ENCODE measurements at places on chromosomes 12 and 14.

- peak; percentile 73 for DNase-seq
- peaks cover 12% of the 10 kb centered on the region for H3K4me1 ChIP-seq
- H3K27ac ChIP-seq: peak overlapping the region; percentile 85
- no peaks in the 10 kb centered on the region for H3K27me3 ChIP-seq
These were observed 126.2 kb downstream of the CRADD start for GRCh38 chr12:93803424-93803807.

DNA sequence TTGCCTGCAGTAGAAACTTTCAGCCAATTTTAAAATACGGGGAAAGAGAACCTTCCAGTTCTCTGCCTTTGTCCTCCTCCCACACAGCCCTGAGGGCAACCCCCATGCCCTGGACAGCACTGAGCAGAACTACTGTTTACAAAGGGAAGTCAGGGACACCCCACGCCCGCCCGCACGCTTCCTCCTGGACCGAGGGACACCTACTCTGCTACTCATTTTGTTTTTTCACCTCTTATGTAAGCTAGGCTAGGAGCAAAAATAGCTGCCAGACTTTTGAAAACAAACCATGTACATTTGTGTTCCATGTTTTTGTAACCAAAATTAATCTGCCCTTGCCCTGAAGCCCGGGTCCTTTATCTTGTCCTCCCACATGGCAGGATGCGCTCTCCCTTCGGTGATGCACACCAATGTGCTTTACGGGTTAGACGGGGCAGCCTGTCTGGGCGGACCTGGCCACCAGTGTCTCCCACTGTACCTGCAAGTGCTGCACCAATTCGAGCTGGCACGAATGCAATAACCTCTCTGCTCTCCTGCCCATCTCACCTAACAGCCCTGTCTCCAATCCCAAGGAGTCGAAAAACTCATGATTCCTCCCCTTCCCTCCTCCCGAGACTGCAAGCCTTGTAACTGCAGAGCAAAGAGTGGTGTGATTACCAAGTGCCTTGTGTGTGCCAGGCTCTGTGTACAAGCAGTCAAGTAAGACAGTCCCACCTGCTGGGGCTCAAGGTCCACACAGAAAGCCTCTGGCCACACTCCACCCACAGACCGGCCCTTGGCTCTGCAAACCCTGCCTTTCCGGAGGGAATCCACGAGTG lies 85.2 kb downstream of the CCDC88C start:
- DNase-seq: no peak
- H3K4me1 ChIP-seq: no peaks in the 10 kb centered on the region
- no peak overlapping the region for H3K27ac ChIP-seq

DNA sequence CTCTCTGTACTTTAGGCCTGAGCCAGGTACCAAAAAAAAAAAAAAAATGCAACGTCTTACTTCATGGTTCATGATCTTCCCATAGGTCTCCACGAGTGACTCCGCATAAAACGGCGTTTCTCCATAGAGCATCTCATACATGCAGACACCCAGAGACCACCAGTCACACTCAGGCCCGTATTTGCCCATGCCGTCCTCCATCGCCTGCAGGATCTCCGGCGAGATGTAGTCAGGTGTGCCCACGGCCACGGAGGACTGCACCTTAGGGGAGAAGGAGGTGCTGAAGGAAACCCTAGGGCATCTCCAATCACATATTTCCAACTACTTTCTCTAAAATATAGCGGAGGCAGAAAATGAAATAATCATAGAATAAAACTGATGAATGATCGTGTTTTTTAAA lies 61.0 kb downstream of the AMN start:
- H3K4me1 ChIP-seq: peaks cover 10% of the 10 kb centered on the region
- H3K27ac ChIP-seq: no peak overlapping the region
- peaks cover 56% of the 10 kb centered on the region for H3K36me3 ChIP-seq

GRCh38 chr12:63826006-63826585 lies 18.4 kb upstream of the SRGAP1 start:
- no peaks in the 10 kb centered on the region for H3K27me3 ChIP-seq
- H3K27ac ChIP-seq: no peak overlapping the region
- H3K4me1 ChIP-seq: peaks cover 8% of the 10 kb centered on the region
- peak; percentile 82 for DNase-seq
- no peaks in the 10 kb centered on the region for H3K36me3 ChIP-seq

DNA sequence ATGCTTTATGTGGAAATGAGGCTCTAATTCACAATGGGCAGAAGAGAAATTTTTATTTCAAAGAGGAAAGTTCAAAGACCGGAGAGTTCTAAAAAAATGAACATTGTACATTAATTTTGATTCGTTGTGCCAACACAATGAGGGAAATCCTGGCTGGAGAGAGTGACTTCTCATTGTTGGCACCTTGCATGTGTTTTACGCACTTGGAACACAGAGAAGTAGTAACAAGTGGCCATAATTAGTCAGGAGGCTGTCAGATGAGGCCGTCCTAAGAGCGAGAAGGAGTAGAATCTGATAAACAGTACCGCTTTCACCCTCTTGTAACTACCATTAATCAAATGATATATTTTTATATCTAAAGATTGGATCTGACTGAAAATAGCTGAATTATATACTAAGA lies 6.9 kb downstream of the LMO3 start:
- H3K4me3 ChIP-seq: no peak overlapping the region
- no peak for DNase-seq

GRCh38 chr12:131724534-131724933 lies 13.6 kb downstream of the SFSWAP start:
- H3K27ac ChIP-seq: no peak overlapping the region
- H3K36me3 ChIP-seq: peaks cover 47% of the 10 kb centered on the region
- H3K4me3 ChIP-seq: no peak overlapping the region
- DNase-seq: peak; percentile 11
- no peaks in the 10 kb centered on the region for H3K4me1 ChIP-seq

- no peak overlapping the region for H3K4me3 ChIP-seq
- DNase-seq: peak; percentile 37
- no peak overlapping the region for H3K27ac ChIP-seq
- no peaks in the 10 kb centered on the region for H3K27me3 ChIP-seq
These were observed 22.4 kb downstream of the FAM177A1 start for GRCh38 chr14:35068238-35069012.

DNA sequence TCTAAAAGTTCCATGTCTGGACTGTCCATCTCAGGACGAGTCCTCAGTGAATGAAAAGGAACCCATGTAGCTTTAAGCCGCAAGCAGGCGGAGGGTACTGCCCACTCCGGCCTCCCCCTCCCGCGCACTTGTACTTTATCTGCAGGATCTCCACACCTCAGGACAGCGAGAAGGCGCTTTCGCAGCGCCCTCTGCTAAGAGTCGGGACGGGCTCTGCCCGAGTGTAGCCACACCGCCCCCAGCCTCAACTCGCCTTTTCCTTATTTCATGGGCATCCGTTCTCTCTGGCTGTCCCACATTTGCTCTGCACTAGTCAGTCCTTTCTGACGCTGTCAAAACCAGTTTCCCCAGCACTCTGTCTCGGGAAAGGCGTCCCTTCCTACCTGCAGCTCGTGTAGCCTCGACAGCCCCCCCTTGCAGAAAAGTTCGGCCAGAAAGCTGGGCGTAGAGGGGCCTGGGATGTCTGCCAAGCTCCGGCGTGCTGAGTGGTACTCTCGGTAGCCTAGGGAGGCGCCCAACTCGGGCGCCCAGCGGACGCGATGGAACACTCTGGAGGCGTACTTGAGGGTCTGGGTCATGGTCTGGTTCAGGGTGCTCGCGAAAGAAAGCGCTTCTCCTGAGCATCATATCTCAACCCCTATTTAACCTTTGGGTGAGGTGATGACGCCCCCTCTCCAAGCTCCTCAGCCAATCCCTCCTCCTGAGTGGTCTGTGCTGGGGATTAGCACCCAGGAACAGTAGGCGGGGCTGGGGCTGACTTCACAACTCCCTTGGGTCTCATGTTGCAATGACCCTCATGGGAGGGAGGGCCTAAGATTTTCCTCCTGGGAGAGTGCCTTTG lies at the start of gene CYP27B1:
Gene CYP27B1, minus strand, starts transcription at position 615 of the 841 bp plus-strand sequence. Its CDS starts 37 bp downstream, at position 578.
- peaks cover 11% of the 10 kb centered on the region for H3K4me1 ChIP-seq
- peaks cover 1% of the 10 kb centered on the region for H3K36me3 ChIP-seq
- DNase-seq: peak; percentile 7
- H3K27ac ChIP-seq: no peak within 1 kb of the TSS
- H3K4me3 ChIP-seq: peak within 1 kb of the TSS; percentile 10
- peaks cover 43% of the 10 kb centered on the region for H3K27me3 ChIP-seq

GRCh38 chr14:64089920-64090319 lies 204.3 kb downstream of the ESR2 start:
- DNase-seq: peak; percentile 63
- H3K27me3 ChIP-seq: no peaks in the 10 kb centered on the region
- no peak overlapping the region for H3K4me3 ChIP-seq

- no peak overlapping the region for H3K4me3 ChIP-seq
- no peaks in the 10 kb centered on the region for H3K36me3 ChIP-seq
- no peaks in the 10 kb centered on the region for H3K4me1 ChIP-seq
These were observed 21.7 kb upstream of the CATSPERB start for GRCh38 chr14:91753501-91754128.

GRCh38 chr12:112270673-112271072 lies 111.6 kb downstream of the HECTD4 start:
- H3K36me3 ChIP-seq: peaks cover 25% of the 10 kb centered on the region
- H3K27ac ChIP-seq: no peak overlapping the region
- DNase-seq: no peak

DNA sequence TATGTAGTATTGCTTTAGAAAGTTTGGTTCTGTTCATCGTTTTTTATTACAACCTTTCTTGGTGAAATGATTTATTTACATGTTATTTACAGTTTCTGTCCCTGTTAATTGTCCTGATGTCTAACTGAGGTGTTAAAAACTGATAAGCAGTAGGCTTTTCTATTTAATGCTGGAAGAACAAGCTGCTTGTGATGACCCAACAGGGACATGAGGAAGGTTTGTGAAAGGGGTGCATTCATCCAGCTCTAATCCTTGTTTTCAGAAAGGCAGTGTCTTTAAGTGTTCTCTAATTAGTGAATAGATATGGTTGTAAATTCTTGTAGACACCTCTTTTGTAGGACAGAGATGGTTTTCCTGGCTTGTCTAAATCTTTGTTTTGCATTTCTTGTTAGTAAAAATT lies 191.4 kb downstream of the FOXA1 start:
- H3K4me1 ChIP-seq: no peaks in the 10 kb centered on the region
- H3K27me3 ChIP-seq: no peaks in the 10 kb centered on the region
- H3K27ac ChIP-seq: no peak overlapping the region
- no peak for DNase-seq
- H3K36me3 ChIP-seq: no peaks in the 10 kb centered on the region

- H3K4me3 ChIP-seq: peak overlapping the region; percentile 16
- H3K36me3 ChIP-seq: no peaks in the 10 kb centered on the region
- H3K27ac ChIP-seq: no peak overlapping the region
- H3K4me1 ChIP-seq: peaks cover 18% of the 10 kb centered on the region
These were observed 29.0 kb upstream of the SMUG1 start for GRCh38 chr12:54217774-54218241.

- peak overlapping the region; percentile 91 for H3K27ac ChIP-seq
- H3K4me1 ChIP-seq: peaks cover 22% of the 10 kb centered on the region
- peak; percentile 29 for DNase-seq
- peaks cover 15% of the 10 kb centered on the region for H3K36me3 ChIP-seq
- no peaks in the 10 kb centered on the region for H3K27me3 ChIP-seq
These were observed 569 bp upstream of the ARHGEF40 start for GRCh38 chr14:21069388-21070082.

GRCh38 chr12:19483727-19484126 lies 44.4 kb downstream of the AEBP2 start:
- H3K27me3 ChIP-seq: no peaks in the 10 kb centered on the region
- H3K36me3 ChIP-seq: peaks cover 9% of the 10 kb centered on the region
- no peak overlapping the region for H3K4me3 ChIP-seq
- no peak for DNase-seq
- H3K27ac ChIP-seq: no peak overlapping the region
- H3K4me1 ChIP-seq: peaks cover 3% of the 10 kb centered on the region

DNA sequence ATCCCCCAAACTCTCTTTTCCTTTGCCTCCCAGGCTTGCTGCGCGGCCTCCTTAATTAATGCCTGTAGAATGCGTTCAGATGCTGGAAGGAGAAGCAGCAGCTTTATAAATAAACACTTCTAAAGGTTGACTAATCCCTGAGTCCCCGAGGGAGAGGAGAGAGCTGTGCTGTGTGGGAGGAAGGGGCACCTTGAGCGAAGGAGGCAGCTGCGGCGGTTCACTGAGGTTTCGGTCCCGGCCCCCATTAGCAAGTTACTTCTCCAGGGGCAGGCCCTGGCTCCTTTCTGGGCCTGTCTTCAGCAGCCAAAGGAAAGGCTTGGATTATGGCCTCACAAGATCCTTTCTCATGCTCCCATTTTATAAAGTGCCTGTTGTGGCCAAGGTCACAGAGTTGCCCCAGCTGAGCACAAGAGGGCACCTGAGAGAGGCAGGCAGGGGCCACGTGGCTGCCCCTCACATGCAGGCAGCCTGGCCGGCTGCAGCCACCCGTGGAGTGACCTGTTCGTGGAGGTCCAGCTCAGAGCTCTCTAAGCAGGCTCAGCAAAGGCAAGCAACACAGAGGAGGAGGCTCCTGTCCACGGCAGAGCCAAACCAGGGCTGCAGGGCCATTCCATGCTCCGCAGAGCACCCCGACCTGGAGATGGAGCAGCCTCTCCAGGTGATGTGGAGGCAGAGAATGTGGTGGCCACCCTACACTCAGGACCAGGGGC lies 15.0 kb upstream of the CACNA2D4 start:
- no peak overlapping the region for H3K4me3 ChIP-seq
- H3K4me1 ChIP-seq: peaks cover 20% of the 10 kb centered on the region
- peaks cover 9% of the 10 kb centered on the region for H3K36me3 ChIP-seq
- H3K27ac ChIP-seq: peak overlapping the region; percentile 18
- H3K27me3 ChIP-seq: peaks cover 13% of the 10 kb centered on the region

GRCh38 chr12:49626836-49627235 lies 3.5 kb downstream of the PRPF40B start:
- no peak for DNase-seq
- H3K27ac ChIP-seq: no peak overlapping the region
- no peak overlapping the region for H3K4me3 ChIP-seq
- peaks cover 9% of the 10 kb centered on the region for H3K4me1 ChIP-seq
- H3K36me3 ChIP-seq: peaks cover 2% of the 10 kb centered on the region
